ENCODE measurements at places on chromosomes 11 and 22.

- no peak for DNase-seq
Observed at GRCh38 chr11:111676878-111677585, 74.8 kb downstream of the SIK2 start.

- DNase-seq = no peak
Observed at GRCh38 chr22:39839204-39839603, 54.4 kb downstream of the ENTHD1 start.

DNA sequence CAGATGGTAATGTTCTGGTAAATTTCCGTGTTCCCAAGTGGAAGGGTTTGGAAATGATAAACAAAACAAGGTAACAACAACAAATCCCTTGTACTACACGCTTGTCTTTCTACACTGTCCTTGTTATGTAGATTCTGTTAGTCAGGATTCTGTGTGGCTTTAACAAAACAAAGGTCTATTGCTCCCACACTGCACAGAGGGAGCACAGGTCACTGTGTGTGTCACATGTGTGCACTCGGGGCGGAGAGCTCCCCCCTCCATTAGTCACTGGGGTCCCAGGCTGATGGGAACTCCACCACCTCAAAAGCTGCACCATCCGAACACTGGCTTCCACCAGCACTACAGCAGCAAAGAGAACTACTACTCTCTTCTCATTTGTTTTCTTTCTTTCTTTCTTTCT lies 227.9 kb downstream of the NTM start:
- DNase-seq = no peak

DNA sequence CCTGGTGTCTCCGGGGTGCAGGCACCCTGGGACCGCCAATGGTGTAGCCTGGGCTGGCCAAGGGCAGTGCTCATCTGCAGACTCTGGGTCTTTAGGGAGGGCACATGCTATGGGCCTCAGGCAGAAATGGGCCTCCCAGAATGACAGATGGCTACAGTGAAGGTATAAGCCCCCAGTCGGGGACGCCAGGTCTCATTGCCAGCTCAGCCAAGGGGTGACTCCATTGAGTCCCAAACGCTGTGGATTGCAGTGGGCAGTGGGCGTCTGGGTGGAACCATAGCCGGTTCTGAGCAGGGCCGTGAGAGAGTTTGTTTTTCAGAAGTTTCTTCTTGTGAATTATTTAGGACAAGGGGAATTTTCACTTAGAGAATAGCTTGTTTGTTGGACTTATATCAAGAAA lies 516.9 kb downstream of the TBC1D22A start:
- DNase-seq = no peak

DNA sequence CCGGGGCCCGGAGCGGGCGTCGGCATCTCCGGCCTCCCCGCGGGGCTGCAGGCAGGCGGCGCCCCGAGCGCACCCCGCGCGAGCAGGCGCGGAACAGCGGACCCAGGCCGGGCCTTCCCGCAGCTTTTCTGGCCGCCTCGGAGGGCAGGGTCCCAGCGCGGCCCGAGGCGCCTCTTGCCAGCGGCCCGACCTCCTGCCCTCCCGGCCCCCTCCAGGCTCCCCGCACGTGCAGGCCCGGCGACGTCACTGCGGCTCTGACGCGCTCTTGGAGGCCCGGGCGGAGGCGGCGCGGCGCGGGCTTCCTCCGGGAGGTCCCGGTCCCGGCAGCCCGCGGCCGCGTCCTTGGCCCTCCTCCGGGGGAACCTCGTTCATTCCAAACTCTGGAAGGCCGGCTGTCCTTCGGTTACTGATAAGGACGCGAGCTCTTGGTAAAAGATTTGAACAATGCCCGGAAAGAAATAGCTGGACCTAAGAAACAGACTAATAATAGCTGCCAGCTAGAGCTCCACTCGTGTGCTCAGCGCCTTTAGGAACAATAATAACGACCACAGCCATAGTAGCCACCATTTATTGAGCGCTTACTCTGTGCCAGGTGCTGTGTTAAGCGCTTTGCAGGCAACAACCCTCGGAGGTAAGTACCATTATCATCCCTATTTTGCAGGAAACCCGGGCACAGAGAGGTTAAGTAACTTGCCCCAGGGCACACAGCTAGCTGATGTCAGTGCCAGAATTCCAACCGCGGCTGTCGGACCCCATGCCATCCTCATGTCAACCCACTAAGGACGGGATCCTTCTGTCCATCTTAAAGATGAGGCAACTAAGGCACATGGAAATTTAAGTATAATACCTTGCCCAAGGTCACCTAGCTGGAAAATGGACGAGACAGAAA lies 39.1 kb upstream of the CREB3L1 start:
- peak; percentile 79 for DNase-seq

DNA sequence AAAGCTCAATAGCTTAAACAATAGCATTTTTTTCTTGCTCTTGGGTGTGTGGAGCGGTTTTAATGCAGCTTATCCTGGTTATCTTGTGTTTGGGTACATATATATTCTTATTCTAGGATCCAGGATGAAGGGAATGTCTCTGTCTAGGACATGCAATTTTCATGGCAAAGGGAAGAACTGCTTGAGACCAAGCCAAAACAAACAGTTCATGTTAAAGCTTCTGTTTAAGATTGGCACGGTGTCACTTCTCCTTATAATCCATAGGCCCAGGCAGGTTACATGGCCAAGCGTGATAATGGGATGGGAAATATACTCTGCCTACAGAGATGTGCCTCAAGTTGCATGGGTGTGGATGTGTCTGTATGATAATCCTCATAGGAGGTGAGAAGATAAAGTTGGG lies 177.1 kb upstream of the PGR start:
- no peak for DNase-seq

- no peak for DNase-seq
Observed at GRCh38 chr11:74932169-74932568, 16.7 kb downstream of the XRRA1 start.

GRCh38 chr11:17273668-17274282 lies 2.8 kb upstream of the NUCB2 start:
- no peak for DNase-seq

- DNase-seq = no peak
Observed at GRCh38 chr11:128156486-128156885, 430.9 kb downstream of the ETS1 start.

DNA sequence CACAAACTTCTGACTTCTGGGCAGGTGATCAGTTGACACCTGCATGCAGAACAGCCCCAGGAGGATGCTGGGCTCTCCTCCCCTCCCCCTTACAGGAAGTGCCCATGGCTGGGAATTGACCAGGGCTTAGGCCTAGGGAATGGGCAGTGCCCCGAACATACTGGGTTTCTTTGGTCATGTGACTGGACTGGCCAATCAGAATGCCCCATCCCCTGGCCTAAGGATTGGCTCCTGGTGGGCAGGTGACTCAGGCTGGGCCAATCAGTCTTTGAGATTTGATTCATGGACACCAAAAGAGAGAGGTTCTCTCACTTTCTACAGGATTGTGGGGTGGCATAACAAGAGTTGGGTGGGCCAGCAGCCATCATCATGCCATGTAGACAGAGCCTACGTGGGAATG lies 37.1 kb downstream of the MCM5 start:
- DNase-seq = no peak

GRCh38 chr11:78646564-78647185 lies 72.0 kb upstream of the NARS2 start:
- peak; percentile 50 for DNase-seq

- peak; percentile 58 for DNase-seq
Observed at GRCh38 chr11:129968591-129969419, 33.8 kb downstream of the PRDM10 start.

- no peak for DNase-seq
Observed at GRCh38 chr11:83951521-83951920, 665.4 kb upstream of the CCDC90B start.

GRCh38 chr22:44677353-44677840 lies 24.6 kb upstream of the PRR5 start:
- no peak for DNase-seq

DNA sequence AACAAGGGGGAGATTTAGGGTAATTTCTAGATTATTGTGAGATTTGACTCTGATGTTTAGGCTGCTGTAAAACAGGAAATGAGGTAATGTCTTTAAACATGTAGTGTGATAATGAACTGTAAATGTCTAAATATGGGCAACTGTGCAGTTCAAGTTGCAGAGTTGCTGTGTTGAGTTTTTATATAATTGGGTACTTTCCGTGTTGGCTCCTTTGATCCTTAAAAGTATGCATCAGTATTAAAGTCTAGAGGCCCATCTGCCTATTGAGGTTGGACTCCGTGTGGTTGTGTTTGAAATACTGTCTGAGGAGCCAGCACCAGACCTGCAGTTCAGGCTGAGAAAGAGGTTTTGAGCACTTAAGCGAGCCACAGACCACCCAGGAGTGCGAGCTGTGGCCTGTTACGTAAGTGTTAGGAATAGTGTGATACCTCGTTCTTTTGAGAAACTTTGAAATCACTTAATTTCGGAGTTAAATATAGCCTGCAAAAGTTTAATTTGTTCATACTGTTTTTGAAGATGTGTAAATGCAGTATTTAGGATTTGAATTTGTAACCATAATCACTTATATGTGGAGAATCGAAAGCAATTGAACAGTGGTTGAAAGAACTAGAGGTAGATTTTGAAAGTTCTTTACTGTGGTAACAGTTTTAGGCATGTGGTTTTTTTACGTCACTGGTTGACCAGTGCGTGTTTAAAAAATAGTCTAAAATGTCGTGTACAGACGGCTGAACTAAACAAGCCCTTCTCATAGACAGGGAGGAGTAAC lies 9.0 kb downstream of the FAM118A start:
- no peak for DNase-seq

DNA sequence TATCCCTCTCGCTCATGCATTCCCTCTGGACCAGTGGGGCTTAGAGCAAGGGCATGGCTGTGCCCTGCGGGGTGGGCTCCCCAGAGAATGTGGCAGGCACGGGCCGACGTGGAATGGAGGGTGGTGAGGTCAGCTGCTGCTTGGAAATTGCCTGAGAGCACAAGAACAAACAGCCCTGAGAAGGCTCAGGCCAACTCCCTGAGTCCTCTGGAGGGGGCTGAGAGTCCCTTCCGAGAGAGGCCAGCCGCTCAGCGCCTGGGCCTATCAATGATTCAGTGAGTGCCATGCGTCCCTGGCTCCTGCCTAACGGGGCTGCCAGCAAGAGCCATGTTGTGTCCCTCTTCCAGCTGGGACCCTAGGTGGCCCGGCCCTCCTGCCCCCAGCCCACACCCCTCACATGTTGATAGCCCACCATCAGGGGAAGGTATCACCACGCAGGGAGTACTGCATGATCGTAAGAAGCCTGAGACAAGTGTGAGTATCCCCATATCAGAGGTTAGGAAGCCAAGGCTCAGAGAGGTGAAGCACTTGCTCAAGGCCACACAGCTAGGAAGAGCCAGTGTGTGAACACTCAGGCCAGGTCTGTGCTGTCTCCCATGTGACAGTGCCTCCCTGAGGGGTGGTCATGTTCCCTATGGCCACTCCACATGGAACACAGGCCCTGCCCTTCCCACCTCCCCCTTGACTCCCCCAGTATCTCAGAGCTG lies 55.8 kb downstream of the NECTIN1 start:
- no peak for DNase-seq

GRCh38 chr11:63802637-63803414 lies 10.4 kb upstream of the SPINDOC start:
- no peak for DNase-seq

DNA sequence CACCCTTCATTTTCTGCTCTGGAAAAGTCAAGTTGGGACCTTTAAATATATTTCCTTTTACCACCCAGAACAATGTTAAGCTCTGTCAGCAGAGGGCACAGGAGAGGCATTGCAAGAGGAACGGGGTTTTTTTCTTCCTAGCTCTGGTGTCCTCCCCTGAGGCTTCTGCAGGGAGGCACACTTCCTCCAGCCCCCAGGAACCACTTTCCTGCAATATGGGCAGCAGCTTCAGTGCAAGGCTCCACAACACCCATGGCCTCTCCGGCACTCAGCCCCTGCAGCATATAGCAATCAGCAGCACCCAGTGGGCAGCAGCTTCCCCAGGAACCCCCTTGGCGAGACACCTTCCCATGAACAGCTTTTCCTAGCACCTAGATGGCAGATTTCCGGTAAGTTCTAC lies 101.4 kb downstream of the SYT9 start:
- DNase-seq = no peak
